Stimulated activated CD8-positive, alpha-beta memory T cell treated with anti-CD3 and anti-CD28 coated beads, Interleukin-2, amount 100 ng/mL, for 1 hour (primary cell): ENCODE measurements at places on chromosomes 4 and X.

DNA sequence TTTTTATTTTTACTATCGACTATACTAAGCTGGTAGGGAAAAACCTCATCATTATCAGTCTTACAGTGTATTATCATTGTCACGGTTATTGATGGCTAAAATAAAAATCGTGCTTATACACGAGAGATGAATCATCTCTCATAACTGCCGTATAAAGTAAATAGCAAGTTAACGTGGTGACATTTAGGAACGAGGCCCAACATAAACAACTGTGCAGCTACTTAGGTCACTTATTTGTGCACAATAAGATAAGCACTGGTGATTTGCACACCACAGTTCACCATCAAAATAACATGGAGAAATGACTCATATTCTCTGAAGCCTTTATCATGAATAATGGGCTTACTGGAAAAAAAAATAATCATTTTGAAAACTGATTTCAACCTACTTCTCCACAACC lies 482.0 kb upstream of the TENM3 start:
- DNase-seq = no peak

GRCh38 chr4:88775026-88775425 lies 77.4 kb upstream of the NAP1L5 start:
- no peak for DNase-seq

DNA sequence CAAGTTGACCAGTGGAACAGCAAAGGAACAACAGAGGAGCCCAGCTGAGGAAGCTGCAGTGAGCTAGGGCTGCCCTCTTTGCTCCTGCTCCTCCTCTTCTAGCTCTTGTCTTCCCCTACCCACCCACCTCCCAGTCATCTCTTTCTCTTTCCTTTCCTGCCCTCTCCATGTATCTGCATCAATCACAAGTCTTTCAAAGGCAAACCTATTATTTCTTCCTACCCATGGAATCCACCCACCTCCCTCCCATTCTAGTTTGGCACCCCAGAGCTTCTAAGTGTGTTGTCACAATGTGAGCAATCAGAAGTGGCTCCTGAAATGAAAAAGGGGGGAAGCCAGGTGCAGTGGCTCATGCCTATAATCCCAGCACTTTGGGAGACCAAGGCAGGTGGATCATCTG lies 69.3 kb downstream of the TSC22D3 start:
- no peak for DNase-seq

GRCh38 chr4:71343670-71344466 lies 5.0 kb downstream of the SLC4A4 start:
- DNase-seq = no peak

- no peak for DNase-seq
Observed at GRCh38 chr4:110211007-110211769, 12.8 kb upstream of the ELOVL6 start.

DNA sequence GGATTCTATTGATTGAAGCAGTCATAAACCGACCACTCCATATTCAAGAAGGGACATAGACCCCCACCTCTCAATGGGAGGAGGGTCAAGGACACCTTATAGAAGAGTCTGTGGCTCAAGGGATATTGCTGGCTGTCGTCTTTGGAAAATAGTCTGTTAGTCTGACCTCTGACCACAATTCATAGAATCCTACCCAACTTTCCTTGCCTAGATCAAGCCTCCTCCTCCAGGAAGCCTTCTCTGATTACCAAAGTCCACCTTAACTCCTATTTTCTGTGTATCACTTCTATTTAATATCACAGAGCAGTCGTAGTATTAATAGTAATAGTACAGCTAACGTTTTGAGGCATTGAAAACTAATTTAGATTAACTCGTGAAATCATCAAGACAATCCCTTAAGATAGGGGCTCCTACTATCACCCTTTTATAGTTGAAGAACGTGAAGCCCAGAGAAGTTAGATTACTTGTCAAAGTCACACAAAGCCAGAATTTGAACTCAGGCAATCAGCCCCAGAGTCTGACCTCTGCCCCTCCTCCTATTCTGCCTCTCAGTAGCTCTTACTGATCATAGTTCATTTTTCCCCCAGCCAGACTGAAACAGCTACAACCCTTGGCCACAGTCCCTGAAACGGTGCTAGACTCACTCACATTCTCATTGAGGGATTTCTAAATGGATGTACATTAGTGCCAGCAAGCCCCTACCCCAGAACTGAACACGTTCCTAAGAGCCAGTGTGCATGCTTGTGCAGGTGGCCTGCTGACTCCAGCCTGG lies 636.6 kb downstream of the MID1IP1 start:
- DNase-seq = no peak

DNA sequence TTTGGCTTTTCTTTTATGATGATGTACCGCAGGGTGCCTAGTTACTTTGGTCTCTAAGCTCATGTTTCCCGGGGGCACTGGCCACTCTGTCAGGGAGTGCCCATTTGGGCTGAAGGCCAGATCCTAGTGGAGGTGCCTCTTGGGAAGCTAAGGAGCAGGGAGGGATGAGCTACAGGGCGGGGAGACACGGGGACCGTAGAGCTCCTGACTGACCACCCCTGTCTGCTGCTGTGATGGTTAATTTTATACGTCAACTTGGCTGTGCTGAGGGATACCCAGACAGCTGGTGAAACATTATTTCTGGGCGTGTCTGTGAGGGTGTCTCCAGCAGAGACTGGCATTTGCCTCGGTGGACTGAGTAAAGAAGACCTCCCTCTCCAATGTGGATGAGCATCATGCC lies 24.9 kb upstream of the CLDN24 start:
- no peak for DNase-seq

DNA sequence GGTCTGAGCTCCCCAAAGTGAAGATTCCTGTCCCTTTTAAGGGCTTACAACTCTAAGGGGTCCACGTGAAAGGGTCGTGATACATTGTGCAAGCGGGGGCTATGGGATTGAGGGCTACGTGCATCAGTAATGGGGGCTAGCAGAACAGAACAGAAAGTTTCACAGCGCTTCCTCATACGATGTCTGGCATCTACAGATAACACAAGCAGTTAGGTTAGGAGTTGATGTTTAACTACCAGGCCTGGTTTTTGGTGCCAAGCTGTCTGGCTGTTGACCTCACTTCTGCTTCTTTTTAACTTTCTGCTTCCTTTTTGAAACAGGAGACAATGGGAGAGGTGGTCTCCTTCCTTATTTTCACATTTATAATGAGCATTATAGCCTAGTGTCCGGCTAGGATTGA lies 368.6 kb upstream of the CXorf51A start:
- no peak for DNase-seq

GRCh38 chr4:153790962-153791551 lies 2.2 kb upstream of the SFRP2 start:
- DNase-seq = no peak

DNA sequence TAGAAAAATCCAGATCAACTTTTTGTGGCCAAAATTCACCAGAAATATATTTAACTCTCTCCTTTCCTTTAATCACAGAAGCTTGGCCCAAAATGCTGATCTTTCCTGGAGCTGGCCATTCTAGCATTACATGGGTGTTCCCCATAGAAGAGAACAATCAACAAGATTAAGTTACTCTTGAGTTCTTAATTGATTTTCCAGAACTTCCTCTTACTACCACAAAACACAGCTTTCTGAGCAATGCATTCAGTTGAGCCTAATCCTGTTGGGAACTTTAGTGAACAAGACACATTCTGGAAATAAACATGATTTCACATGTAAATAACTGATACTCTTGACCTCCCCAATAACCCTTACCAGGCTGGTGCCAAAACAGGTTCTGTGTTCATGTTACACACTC lies 45.4 kb upstream of the STIM2 start:
- no peak for DNase-seq

DNA sequence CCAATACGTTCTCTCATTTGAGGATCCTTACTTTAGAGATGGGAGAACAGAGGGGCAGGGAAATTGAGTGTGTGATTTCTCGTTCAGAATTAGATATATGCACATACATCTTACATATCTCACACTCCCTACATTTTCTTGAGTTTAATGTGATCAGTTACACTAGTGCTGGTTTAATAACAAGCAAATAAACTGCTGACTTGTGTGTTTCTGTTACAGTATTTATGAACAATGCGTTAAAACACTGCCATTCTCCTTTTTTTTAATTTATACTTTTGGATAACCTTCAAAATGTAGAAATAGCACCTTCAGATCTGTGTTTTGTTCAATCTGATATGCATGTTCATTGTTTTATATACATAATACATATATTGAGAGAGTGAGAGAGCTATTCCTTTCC lies 130.1 kb downstream of the KLHL8 start:
- DNase-seq = no peak

DNA sequence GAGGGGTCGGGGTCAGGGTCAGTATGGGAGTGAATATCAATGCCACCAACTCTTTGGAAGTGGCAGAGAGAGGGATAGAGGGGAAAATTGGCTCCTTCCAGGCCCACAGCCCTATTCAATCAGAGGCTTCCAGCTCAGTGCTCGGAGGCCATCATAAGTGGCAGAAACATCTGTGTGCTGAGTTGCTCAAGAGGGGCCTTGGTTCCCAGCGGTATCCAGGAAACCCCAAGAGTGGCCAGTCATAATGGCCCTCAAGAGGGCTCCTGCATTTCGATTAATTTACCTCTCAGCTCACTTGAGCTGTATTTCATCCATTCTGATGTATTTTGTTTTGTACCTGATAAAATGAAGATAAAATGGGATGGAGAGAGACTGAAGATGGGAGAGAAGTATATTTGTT lies 154.3 kb upstream of the EOLA2 start:
- no peak for DNase-seq

- no peak for DNase-seq
Observed at GRCh38 chr4:38902695-38903094, 35.1 kb downstream of the FAM114A1 start.

GRCh38 chrX:7120878-7121219 lies 26.7 kb upstream of the STS start:
- no peak for DNase-seq

GRCh38 chrX:103197721-103198306 lies 17.1 kb upstream of the BEX4 start:
- no peak for DNase-seq

DNA sequence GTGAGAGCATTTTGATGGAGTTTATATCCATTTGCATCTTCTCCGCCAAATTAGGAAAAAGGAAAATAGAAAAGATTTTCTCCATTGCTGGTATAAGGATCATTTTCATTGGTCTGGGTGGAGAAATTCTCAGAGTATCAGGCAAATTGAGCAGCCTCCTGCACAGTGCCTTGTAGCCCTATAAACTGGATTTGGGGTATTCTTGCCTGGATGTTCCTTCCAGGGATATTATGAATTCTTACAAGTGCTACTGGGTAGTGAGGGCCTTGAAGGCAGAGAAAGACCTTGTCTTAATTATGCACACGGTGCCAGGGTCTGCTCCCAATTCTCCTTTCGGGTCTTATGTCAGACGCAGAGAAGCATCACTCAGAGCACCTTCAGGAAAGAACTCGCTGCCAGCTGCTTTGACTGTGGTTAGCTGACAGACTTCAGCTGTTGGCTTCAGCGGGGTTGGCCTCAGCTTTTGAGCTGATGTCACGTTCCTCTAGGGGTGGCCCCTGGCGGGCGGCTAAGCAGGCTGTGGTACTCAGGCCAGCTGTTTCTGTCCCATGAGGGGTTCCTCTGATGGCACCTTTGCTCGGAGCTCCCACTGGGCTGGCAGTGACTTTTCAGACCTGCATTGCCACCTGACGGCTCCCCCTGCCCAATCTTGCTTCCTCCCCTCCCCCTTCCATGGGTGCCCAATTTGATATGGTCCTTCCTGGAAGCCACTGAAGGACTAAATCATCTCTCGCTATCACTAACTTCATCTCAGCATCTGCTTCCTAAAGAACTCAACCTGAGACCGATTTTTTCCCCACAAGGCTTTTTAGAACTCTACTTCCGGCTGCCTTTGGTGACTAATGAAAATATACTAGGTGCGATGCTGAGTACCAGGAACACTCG lies 519.5 kb downstream of the BCOR start:
- no peak for DNase-seq

GRCh38 chr4:173446416-173446815 lies 47.5 kb upstream of the SCRG1 start:
- no peak for DNase-seq

DNA sequence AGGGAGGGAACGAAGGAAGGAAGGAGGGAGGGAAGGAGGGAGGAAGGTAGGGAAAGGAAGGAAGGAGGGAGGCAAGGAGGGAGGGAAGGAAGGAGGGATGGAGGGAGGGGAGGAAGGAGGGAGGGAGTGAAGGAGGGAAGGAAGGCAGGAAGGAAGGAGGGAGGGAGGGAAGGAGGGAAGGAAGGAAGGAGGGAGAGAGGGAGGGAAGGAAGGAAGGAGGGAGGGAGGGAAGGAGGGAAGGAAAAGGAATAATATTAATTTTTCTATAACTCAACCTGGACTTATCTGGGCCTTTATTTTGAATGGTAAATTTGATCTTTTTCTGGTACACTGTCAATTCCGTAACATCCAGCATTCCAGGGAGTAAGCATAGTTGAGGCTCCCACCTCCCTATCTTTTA lies 244.2 kb downstream of the SPRY1 start:
- DNase-seq = no peak

- no peak for DNase-seq
Observed at GRCh38 chrX:4263030-4263803, 549.8 kb upstream of the PRKX start.

- no peak for DNase-seq
Observed at GRCh38 chrX:132425744-132426318, 63.0 kb downstream of the MBNL3 start.

GRCh38 chr4:154822775-154823174 lies 41.7 kb downstream of the RBM46 start:
- DNase-seq = no peak

DNA sequence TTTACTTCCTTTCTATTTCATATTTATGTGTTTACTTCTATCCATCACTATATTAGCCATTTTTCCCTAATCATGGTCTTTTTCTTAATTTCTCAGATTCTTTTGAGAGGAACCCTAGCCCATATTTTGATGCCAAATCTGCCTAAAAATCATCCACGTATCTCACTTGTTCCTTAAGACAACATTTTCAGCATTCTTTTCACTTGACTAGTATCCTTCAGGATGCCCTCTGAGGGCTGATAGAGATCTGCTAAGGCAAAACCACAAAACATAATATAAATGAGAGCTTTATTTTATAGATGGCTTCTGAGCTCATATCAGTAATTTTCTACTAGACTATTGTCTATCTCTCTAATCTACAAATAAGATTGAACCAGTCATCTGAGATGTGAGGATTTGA lies 341.9 kb downstream of the GPM6A start:
- no peak for DNase-seq

GRCh38 chr4:101458914-101459313 lies 111.6 kb upstream of the PPP3CA start:
- no peak for DNase-seq

DNA sequence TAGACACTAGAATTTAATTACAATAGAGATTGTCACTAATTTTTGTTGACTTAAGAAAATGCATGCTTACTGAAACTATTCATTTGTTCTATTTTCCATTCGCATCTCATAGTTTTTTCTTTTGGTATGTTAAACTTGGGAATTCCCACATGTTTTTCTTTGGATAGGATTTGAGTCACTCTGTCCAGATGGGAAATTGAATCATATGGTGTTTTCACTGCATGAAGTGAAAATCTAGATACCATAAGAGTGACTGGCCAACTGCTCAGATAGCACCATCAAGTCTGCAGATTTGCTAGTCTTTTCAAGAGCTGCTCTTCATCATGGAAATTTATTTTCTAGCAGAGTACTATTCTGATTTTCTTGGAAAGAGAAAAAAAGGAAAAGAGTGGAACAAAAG lies 172.6 kb downstream of the FAM47B start:
- DNase-seq = no peak

- DNase-seq = no peak
Observed at GRCh38 chr4:53647547-53647946, 56.3 kb upstream of the LNX1 start.

- DNase-seq = no peak
Observed at GRCh38 chr4:4641254-4641653, 99.4 kb upstream of the STX18 start.
